NCI-H1436 treated with DMSO at 0.1 percent for 48 hours (cell line): ENCODE measurements at places on chromosomes 1 and 21.

GRCh38 chr1:16126160-16126559 lies 29.7 kb downstream of the EPHA2 start:
- no peak for DNase-seq

DNA sequence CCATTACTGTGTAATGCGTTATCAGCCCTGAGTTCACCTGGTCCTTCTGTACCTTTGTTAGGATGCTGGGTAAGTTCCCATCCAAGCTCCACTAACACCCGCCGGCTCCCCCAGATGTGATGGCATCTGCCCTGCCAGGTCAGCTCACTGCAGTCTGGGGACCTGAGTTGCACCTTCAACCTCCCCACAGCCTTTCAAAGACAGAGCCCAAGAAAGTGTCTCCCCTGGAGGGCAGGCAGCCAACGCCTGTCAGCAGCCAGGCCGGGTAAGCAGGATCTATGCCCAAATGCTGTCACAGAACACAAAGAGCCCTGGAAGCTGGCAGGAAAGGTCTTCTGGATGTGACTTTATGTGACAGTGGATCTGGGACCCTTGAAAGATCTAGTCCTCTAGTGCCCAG lies 13.7 kb downstream of the MRAP start:
- DNase-seq: no peak

- DNase-seq: no peak
Measured at GRCh38 chr1:18635891-18636595, 5.4 kb downstream of the PAX7 start.

DNA sequence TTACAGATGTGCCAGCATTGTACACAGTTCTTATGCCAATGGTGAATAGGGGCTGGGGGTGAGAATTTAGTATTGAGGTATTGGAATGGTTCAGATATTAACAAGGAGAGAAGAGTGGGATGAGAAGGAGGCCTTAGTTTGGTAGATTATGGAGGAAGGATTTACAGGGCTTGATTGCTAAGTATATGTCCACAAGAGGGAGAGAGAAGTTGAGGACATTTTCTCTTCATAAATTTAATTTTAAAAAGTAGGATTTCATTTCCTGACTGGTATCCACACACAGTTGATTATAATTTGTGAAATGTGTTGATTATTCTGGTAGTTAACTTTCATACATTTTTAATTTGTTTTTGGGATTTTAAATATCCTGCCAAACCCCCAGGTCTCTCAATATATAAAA lies 213.0 kb downstream of the ADGRL2 start:
- DNase-seq: no peak

DNA sequence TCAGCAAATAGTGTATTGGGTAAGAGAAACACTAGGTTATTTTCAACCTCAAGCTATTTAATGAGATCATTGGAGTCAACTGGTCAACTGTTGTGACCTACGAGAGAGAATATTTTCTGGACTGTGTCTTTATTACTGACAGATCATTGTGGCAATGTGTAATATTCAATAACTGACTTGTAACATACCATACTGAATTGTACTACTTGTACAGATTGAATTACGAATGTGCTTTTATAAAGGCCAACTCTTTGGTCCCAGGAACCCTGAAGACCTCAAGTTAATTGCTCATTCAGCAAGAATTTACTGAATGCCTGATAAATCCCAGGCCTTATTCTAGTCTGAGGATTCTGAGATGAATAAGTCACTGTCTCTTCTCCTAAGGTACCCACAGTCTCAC lies 56.1 kb upstream of the CAMK1G start:
- DNase-seq: no peak

DNA sequence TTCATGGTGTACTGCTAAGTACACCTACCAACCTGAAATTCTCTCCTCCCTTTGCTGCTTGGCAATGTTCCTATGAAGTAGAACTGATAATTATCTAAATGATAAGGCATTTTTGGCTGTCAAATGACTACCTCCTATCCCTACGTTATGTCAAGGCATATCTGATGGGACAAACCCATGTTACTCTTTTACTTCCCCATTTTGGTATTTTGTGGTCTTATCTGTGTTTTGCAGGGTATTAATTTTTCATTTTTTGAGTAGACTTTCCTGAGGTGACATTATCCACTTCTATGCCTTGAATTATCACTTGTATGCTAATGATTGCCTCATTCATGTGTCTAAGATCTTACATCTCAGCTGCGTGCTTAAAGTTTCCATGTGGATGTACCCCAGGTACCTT lies 499.6 kb upstream of the B3GALT2 start:
- DNase-seq: no peak
